ENCODE measurements at places on chromosomes 7 and 10.
A peak's percentile ranks its signal among the peaks of the same experiment; 100 is the strongest.

GRCh38 chr7:71733107-71733870, 601.3 kb downstream of the GALNT17 start:
- peak; percentile 1 for DNase-seq

DNA sequence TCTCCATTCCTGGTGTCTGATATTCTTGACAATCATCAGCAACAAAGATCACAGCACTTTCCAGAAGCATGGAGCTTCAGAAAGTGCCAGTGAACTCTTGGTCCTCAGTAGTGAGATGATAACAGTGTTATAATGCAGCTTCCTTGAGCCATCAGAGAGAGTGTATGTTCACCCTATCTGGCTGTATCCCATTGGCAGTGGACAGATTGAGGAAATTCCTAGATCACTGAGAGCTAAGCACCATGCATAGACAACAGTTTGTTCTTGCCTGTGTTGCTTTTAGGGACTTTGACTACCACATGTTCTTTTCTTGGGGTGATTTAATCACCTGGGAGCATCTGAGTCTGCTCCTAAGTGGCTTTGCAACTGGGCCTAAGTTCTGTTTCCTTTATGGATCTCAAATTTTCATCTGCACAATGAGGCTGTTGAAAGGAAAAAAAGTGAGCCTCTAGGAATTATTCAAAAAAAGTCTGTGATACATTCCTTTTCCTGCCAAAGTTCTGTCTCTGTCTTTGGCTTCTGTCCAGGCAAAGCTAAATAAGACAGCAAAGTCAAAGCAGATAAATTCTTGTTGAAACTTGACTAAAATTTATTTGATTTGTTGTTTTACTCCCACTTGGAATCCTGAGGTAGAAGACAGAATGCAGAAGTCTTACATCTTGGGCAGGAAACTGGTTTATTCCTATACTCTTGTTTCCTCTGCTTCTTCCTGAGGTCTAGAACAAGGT, 14.5 kb upstream of the ZNF282 start:
- no peak for DNase-seq

DNA sequence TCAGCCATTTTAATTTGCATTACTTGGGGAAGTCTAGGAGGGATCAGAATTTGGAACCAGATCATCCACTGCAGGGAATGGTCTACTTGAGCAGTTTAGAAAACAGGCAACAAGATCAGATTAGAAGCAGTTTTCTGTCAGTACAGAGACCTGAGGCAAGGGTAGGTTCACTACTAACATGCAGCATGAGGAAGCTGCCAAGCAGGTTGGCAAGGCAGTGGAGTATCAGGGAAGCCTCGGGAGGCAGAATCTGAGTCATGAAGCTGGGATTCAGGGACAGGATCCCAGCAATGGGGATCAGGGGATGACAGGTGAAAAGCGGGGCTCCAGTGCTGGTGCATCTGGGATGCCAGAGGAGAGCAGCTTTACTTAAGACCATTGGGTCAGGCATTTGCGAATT, 28.1 kb downstream of the ENO4 start:
- DNase-seq: no peak

GRCh38 chr10:127423218-127423915, 125.7 kb upstream of the NPS start:
- DNase-seq: no peak

DNA sequence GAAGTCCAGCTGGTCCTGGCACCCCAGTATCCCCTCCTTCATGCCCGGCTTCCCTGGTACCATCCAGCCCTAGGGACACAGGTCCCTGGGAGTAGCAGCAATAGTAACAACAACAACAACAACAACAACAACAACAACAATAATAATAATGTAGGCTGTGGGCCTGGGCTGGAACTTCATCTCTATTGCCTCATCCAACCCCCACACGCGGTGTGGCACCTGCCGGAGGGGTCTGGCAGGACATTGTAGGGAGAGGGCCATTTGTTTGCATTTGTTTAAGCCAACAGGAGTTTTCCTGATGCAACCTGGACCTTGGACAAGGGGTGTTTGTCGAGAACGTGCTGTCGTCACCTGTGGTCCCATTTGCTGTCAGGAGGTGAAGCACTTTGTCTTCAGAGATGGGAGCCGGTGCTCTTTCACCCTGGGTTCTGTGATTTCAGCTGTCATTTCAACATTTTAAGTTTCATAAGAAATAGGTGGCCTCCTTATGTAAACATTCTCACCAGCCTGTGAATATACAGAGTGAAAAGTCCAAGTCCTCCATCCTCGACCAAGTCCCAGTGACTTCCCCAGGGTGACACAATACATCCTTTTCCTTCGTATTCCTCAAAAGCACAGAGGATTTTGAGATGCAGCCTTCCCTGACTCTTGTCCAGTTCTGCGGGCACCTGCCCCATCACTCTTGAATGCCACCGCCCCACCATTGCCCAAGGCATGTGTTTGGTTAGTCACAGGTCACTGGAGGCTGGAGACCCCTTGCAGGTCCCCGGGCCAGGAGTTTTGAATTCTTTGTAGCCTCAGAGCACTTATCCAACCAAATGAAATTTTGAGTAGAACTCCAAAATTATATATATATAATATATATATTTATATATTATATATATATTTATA, 9.2 kb downstream of the LHPP start:
- DNase-seq: no peak

GRCh38 chr10:120253131-120253530, 203.9 kb upstream of the PLPP4 start:
- DNase-seq: no peak

- no peak for DNase-seq
Measured at GRCh38 chr10:120987359-120987758, 136.2 kb downstream of the WDR11 start.

DNA sequence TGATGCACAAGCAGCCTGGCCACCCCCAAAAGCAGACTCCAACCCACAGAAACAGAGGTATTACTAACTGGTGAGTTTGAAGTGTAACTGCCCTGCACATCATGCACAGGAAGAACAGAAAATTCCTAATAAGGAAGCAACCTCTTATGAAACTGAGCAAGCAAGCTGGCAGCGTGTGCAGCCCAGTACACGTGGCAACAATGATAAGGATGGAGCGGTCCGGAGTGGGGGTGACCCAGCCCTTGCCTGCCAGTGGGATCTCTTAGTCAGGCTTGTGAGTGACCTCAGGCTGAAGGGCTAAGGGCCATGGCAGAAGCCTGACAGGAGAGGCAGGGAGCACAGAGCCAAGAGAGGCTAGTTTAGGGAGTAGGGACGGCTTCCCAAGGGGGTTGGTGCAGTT, 22.1 kb upstream of the AOAH start:
- no peak for DNase-seq

GRCh38 chr7:89928451-89928850, 225.8 kb upstream of the STEAP1 start:
- no peak for DNase-seq

- DNase-seq: no peak
Measured at GRCh38 chr7:67753891-67754290, 757.3 kb downstream of the TYW1 start.

GRCh38 chr7:128425850-128426249, 16.1 kb upstream of the IMPDH1 start:
- DNase-seq: peak; percentile 79

DNA sequence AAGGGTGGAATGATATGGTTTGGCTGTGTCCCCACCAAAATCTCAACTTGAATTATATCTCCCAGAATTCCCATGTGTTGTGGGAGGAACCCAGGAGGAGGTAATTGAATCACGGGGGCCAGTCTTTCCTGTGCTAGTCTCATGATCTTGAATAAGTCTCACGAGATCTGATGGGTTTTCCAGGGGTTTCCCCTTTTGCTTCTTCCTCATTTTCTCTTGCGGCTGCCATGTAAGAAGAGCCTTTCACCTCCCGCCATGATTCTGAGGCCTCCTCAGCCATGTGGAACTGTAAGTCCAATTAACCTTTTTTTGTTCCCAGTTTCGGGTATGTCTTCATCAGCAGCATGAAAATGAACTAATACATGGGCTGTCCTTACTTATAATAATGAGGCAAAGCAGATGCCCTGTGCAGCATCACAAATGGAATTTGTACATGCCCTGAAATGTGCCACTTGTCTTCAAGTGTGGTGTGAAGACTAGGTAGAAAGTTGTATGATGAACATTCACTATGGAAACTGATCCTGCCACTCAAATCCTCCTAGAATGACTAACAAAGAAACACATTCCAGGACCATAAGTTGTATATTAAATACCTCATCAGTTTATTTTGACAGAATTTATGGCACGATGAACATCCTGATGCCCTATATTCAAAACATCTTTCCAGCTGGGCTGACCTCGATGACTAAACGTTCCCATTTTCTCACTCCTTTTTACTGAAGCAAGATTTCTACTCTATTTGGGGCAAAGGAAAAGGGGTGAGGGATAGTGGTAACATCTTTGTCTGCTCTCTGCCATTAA, 122.8 kb upstream of the CTTNBP2 start:
- DNase-seq: no peak

- no peak for DNase-seq
Measured at GRCh38 chr10:69792341-69792740, 9.4 kb upstream of the COL13A1 start.

- DNase-seq: no peak
Measured at GRCh38 chr10:75108684-75109458, 2.6 kb upstream of the SAMD8 start.

GRCh38 chr10:692682-693351, 3.3 kb upstream of the DIP2C start:
- DNase-seq: no peak

DNA sequence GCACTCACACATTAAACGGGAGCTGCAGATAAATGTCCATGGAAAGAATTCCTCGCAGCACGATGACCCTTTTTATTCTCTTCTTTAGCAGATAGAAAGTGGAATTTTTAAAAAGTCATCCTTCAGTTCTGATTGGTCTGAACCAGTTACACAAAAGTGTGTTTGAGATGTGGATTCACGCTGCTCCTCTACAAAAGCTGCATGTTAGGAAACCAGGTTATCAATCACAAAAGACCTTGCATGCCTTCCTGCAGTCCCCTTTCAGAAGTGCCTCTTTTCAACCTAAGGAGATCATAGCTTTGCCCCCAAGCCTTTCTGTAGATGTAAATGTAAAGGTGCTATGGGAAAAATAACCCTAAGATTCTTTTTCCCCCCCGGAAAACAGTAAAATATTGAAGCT, 299.7 kb downstream of the PLXDC2 start:
- no peak for DNase-seq

DNA sequence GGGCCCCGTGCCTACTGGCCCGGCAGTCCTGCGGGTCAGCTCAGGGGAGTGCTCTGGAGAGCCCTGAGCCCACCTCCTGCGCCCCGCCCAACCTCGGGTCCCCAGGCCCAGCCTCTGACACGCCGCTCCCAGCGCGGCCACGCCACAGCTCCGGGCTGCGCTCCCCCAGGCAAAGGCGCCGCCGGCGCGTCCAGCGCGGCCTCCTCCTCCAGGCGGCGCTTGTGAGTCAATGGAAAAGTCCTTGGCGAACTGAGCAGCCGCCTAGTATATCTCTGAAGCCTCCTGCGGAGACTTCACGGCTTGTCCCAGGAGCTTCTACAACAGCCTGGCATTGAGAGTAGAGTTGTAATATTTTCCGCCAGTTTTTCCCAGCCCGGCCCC, 29.5 kb upstream of the BMS1 start:
- no peak for DNase-seq

GRCh38 chr10:82463614-82464013, 588.6 kb downstream of the NRG3 start:
- DNase-seq: no peak

DNA sequence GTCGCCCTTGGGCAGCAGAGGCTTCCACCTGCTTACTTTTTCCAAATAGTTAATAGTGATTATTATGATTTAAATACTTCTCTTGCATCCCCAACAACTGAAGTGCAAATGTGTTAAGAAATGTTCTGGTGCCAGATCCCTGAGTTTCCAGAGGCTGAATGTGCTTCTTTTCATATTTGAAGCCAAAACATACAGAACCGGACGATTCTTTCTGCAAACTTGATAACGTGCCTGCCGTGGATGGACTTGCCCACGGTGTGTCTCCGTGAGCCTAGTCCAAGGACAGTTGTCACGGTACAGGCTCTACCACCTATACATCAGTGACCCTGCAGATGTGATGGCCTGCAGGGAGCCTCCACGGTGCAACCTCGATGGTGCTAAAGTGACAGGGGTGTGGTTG, 198.6 kb upstream of the LYZL2 start:
- no peak for DNase-seq

GRCh38 chr10:133230387-133231195, 574 bp downstream of the UTF1 start:
- no peak for DNase-seq

GRCh38 chr10:21297603-21298383, 227.7 kb downstream of the SKIDA1 start:
- DNase-seq: no peak

- no peak for DNase-seq
Measured at GRCh38 chr7:117338020-117338419, 15.2 kb upstream of the WNT2 start.

DNA sequence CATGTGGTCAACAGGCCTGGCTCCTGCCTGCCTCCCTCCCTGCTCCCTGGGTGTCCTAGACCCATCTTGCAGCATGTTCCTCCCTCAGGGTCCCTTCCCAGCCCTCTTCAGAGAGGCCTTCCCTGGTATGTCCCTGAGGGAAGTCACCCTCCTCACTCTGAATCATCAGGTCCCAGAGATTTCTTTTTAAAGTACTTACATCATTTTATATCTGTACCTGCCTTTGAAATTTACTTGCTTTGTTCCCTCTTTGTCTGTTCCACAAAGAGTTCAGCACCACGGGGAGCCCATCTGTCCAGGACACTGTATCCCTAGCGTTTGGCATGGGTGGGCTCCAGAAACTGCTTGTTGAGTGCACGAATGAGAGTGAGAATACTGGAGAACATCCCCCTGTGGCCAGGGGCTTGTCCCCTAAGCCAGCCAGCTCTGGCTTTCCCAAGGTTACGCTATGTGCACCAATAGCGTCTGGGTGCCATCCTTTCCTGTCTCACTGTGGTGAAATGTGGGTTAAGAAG, 50.6 kb upstream of the IGFBP3 start:
- DNase-seq: no peak

- DNase-seq: no peak
Measured at GRCh38 chr10:55220975-55221374, 419.9 kb upstream of the PCDH15 start.

GRCh38 chr7:47283497-47284131, 298.3 kb downstream of the TNS3 start:
- DNase-seq: no peak

All from stimulated activated CD4-positive, alpha-beta T cell treated with anti-CD3 and anti-CD28 coated beads, TNF-alpha, amount 100 ng/mL, for 1 hour (primary cell).